GM12878 (cell line): ENCODE measurements at places on chromosomes 12 and 14. TPM values are rescaled to one million over a fixed set of nuclear protein-coding genes. Genes with fewer than 3 reads are reported as not detected.
A peak's percentile ranks its signal among the peaks of the same experiment; 100 is the strongest.

- DNase-seq, result no peak
Observed at GRCh38 chr14:99333214-99333613, 61.2 kb upstream of the BCL11B start.

DNA sequence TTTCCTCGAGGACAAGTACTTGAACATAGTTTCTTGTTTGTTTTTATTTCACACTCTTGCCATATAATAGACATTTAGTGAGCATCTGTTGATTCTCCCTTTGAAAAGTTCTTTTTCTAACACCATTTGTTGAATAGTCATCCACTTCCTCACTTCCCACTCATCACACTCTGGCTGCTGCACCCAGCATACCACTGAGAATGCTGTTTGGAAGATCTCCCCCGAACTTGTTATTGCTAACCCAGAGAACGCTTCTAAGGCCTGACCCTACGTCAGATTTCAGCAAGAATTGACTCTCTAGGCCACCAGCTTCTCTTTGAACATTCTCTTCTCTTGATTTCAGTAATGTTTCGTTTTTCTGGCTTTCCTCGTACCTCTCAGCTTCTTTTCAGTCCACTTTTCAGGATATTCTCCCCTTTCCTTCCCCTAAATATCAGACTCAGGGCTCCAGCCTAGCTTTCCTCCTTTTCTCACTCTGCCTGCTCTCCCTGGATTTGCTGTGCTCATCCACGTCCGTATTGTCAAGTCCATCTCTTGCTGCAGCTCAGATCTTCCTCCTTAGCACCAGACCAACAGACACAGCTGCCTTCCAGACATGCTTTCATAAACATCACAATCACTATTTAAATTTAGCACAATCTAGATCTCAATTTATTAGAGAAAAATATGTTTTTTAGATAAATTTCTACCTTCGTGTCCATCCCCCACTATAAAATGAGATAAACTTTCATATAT is 94.0 kb upstream of the SLC38A4 start:
- no peak for DNase-seq

DNA sequence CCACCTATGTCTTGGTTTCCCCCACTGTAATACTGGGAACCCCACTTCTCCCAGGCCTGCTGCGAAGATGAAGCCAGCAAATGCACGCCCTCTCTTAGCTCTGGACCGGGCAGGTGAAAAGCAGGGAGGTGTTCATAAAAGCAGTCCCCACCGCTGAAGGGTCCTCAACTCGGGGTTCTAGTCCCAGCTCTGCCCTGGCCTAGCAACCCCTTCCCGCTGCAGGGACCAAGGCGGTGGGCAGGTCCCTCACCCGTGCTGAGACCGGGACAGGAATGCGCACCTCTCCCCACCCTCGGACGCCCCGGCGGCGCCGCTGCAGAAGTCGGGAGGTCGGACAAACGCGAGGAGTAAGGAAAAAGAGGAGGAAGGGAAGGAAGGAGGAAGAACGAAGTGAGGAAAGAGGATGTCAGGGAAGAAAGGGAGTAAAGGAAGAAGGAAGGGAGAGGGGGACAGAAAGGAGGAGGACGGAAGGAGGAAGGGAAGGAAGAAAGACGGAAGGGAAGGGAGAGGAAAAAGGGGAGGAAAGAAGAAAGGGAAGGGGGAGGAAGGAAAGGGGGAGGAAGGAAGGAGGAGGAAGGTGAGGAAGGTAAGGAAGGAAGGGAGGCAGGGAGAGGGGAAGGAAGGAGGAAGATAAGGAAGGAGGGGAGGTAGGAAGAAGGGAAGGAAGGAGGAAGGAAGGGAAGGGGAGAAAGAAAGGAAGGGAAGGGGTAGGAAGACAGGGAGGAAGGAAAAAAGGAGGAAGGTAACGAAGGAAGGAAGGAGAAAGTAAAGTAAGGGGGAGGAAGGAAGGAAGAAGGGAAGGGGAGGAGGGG is 701 bp downstream of the SPRING1 start:
- no peak for DNase-seq

DNA sequence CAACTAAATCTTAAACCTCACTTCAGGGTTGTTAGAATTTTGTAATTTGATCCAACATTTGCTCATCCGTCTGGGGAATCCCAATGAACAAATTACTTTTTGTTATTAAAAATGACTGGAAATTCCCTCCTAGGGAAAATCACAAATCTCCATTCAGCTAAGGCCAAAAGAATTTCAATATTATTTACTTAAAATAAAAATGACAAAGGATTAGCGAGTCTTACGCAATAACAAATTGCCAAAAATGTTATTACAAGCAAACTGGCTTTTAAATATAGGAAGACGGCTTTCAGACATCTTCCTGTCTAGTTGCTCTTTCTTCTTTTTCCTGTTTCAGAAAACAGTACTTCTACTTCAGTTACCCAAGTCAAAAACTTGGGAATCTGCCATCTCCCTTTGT is 92.4 kb upstream of the TSPAN8 start:
- DNase-seq, result no peak

DNA sequence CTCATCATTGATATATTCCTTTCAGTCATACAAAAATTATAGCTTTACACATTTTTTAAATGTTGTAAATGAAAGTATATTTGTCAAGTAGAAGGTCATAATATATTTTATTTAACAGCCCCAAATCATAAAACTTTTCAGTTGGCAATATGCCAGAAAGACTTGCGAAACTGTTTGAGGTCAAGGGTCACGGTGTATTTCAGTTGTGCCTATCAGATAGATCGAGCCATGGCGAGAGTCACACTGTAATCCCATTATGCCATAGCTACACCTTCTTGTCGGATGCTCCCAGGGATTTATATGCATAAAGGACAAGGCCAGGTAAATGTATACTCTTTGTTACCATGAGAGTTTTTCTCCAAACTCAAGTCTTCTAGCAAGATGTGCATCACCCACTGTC is 26.7 kb upstream of the G2E3 start:
- DNase-seq, result no peak

The C3AR1 gene
- 0.10 and 0.19 TPM in 2 replicates for total RNA-seq

DNA sequence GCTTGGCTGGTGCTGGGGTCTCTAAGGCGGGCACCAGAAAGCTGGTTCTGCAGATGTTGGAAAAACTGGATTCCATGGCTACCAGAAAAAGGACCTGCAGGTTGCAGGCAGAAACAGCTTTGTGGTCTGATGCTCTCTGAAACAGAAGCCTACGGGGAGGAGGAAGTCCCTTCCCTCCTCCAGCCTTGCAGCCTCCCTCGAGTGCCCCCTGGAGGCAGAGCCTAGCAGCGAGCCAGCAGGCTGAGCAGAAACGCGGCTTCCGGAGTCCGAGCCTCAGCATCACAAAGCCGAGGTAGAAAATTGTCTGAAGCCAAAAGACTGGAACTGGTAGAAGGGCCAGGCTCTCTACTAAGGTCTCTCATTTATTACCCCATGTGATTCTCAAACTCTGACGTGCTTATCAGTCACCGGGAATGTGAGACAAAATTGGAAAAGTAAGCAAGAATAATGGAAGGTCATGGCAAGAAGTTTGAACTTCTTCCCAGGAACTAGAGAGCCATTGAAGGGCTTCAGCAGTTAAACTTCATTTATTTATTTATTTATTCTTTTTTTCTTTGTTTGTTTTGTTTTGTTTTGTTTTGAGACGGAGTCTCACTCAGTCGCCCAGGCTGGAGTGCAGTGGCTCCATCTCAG is 82.2 kb upstream of the CPSF6 start:
- DNase-seq, result peak; percentile 64

- no peak for DNase-seq
Observed at GRCh38 chr14:95918466-95918865, 41.8 kb downstream of the TUNAR start.

The PTHLH gene
- not detected in 2 replicates for total RNA-seq

DNA sequence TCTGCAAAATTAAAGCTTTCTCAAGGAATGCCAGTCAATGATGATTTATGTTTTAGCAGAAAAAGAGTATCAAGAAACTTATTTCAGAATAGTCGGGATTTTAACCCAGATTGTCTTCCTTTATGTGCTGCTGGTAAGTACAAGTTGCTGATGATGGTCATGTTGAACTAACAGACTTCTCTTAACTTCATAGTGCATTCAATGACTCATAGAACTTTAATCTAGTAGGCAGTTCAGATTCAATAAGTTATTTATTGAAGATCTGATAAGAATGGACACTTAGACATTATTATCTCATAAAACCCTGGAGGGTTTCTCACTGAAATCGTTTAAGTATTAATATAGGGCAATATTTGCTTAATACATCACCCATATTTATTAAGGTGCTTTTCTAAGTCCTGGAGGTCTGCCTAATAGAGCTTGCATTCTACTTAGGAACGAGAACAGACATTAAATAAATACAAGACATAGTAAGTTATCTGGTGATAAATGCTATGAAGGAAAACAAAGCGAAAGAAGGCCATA is 33.8 kb downstream of the TOGARAM1 start:
- no peak for DNase-seq

- DNase-seq, result no peak
Observed at GRCh38 chr14:102662636-102663430, 70.4 kb downstream of the RCOR1 start.

The AMHR2 gene
- total RNA-seq, result 0.13 TPM in 1 of 2 replicates, not detected in the other

The RAD52 gene
- total RNA-seq, result 6.5 and 6.6 TPM in 2 replicates

DNA sequence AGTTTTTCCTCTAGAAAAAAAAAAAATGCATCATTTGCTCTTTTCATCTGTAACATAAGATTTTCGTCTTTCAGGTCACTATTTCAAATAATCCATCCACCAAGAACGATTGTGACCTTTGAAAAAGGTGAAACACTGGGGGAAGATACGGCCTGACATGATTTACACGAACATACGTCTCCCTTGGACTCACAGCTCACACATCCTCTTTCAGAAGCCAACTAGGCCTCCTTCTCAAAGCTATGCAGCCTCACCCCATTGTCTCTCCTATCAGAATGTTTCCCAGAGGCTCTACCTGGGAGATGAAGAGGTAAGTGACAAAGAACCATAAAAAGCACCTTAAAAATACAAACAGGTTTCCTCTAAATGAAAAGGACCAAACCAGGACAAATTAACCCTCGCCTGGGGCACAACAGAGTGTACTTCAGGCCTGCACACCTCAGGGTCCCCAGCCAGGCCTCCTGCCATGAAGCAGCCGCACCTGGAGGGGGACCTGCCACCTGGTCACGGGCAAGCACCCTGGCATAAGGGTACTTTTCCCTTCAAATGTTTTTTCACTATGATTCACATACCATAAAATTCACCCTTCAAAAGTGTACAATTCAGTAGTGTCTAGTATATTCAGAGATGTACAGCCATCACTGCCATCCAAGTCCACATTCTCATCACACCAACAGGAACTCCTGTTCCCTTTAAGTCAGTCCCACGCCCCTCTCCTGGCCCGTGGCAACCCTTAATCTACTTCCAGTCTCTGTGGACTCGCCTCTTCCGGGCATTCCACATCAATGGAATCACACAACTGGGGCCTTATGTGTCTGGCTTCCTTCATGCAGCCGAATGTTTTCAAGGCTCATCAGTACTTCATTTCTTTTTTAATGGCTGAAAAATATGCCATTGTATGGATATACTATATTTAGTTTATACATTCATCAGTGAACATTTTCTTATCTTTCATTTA is 5.4 kb downstream of the SLC15A4 start:
- no peak for DNase-seq

- no peak for DNase-seq
Observed at GRCh38 chr14:60350366-60350720, 101.3 kb downstream of the PPM1A start.

The CLEC6A gene
- total RNA-seq, result not detected in 2 replicates

DNA sequence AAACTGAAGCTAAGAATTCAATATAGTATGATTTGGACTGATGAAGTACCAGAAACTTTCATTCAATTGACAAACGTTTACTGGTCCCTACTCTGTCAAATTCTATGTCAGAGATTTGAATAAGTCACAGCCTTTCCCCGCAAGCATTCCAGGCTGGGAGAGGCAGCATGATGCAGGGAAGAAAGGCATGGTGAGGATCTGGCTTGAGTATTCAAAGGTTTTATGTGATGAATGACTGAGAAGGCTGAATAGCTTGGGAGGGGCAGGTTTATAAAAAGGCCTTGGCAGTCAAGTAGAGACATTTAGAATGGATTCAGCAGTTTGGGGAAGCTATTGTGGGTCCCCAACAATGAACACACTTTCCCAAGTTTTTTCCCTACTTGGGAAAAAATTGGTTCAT is 431.8 kb downstream of the DPF3 start:
- no peak for DNase-seq

The RNASE3 gene
- total RNA-seq, result not detected in 2 replicates

GRCh38 chr12:104974626-104975290 is 11.4 kb upstream of the NOPCHAP1 start:
- DNase-seq, result peak; percentile 97

DNA sequence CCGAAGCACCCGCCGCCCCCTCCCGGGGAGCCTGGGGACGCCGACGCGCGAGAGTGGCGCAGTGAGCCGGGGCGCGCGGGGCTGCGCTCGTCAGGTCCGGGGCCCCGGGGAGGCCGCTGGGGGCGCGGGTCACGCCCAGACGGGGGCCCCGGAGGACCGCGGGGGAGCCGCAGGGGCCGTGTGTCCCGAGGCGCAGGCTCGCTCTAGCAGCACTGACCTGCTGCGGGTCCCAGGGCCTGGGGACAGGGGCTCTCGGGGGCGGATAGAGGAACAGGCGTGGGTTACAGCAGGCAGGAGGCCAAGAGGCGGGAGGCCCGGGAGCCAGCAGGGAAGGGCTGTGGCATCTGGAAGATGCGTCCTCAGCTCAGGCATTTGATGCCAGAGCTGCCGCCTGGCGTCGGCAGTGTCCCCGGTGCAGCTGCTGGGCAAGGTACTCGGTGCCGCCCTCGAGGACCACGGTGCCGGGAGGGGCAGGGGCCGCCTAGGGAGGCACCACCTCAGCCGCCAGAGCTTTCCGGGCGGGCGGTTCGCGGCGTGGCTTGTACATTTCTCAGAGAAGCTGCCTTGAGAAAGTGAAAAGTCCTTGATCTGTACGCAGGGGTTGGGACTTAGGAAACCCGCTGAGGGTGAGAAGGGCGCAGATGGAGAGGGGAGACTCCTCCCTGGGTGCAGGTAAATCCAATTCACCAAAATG is 1.2 kb downstream of the WNT5B start:
- no peak for DNase-seq

The INHBC gene
- 0.13 and 0.16 TPM in 2 replicates for total RNA-seq

The REM2 gene
- 0.66 and 0.69 TPM in 2 replicates for total RNA-seq

- DNase-seq, result no peak
Observed at GRCh38 chr12:117502633-117503032, 141.2 kb upstream of the NOS1 start.

The DPF3 gene
- total RNA-seq, result 2.7 and 3.2 TPM in 2 replicates

DNA sequence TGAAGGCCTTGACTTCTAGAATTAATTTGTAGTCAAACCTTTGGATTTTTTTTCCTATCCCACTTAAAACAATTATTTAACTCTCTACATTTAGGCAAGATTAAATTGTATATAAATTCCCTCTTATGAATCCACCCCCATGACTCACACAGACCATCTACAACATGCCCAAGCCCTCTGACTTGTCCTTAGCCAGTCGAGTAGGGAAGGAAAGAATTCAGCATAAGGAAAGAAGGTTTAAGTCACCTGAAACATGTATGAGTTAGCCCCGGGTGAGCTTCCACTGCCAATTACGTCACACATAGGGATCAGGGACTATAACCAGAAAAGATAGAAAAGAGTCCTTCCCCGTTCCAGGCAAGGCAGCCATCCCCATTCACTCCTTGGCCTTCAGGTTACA is 14.9 kb upstream of the RESF1 start:
- no peak for DNase-seq

DNA sequence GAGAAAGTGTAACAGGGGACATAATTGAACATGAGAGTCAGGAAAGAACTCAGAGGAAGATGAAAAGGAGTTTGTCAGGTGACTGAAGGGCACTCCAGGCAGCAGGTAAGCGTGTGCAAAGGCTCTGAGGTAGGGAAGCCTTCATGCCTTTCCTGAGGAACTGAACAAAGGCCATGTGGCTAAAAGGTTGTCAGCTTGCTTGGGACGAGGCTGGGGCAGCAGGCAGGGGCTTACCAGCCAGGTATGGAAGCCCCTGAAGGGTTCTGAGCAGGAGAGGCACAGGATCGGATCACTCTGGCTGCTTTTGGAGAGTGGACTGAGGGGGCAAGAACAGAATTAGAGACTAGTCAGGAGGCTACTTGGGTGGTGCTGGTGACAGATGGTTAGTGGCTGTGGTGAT is 5.2 kb downstream of the LPCAT3 start:
- DNase-seq, result no peak
